ENCODE measurements at places on chromosomes 3 and 15.
A peak's percentile ranks its signal among the peaks of the same experiment; 100 is the strongest.

- no peak for DNase-seq
Measured at GRCh38 chr15:75759416-75760130, 46.9 kb upstream of the CSPG4 start.

DNA sequence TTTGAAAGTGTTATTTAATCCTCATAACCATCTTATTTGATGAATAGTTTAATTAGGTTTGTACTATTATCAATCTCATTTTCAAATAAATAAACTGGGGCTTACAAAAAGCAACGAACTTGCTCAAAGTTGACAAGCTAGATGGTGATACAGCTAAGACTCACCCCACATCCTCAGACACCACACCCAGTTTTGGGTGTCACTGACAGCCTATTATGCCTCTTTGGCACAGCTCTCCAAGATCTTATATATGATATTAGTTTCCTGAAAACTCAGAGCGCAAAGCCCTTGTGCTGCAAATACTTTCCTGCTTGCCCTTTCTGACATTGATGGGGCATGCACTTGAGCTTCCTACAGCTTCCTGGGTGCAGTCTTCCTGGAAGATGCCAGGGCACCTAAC is 223.4 kb upstream of the GADL1 start:
- no peak for DNase-seq

- DNase-seq: no peak
Measured at GRCh38 chr3:57792198-57792597, 36.1 kb downstream of the SLMAP start.

DNA sequence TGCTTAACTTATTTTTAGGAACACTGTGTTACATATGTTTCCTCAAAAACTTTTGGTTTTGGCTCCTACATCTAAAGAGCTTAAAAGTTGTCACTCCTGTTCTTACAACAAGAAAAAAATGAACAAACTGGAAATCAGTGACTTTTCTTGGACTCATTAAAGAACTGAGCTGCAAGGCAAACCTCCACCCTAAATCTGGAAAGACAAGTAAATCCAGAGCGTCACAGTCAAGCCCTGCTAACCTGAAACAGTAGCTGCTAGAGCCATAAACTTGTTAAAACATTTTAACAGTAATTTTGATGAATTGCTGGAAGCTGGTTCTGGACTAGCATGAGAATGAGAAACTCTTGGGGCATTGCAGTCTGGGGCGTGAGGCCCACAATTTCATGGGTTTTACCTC is 350.5 kb upstream of the COL8A1 start:
- no peak for DNase-seq

- no peak for DNase-seq
Measured at GRCh38 chr3:42655980-42656679, 2.6 kb downstream of the ZBTB47 start.

- no peak for DNase-seq
Measured at GRCh38 chr3:57756528-57757401, 656 bp downstream of the SLMAP start.

DNA sequence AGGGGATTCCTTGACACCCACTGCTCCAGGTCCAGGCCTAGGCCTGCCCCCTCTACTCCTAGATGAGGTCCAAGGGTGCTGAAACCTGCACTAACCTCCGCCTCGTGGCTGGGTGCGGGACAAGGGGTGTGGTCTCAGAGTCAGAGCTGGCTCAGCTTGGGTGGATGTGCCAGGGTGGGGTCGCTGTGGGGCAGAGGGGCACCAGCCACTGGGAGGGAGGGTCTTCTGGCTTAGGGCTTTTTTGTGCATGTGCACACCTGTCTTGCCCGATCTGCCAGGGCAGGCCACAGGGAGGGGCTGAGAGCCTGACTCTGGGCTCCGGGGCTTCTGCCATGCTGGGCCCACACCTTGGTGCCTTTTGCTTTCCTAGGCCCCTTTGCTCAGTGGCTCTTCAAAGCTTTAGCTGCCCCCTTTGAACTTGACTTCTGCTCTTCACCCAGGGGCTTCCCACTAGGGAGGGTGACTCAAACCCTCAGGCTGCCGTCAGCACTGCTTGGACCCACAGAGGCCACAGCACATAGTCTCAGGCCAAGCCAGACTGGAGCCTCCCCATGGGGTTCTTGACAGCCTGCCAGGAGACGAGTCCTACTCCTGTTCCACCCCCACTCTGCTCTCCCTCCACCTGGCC is 73.0 kb downstream of the KLF13 start:
- peak; percentile 79 for DNase-seq

- peak; percentile 54 for DNase-seq
Measured at GRCh38 chr3:141402476-141403171, 34.3 kb downstream of the ZBTB38 start.

DNA sequence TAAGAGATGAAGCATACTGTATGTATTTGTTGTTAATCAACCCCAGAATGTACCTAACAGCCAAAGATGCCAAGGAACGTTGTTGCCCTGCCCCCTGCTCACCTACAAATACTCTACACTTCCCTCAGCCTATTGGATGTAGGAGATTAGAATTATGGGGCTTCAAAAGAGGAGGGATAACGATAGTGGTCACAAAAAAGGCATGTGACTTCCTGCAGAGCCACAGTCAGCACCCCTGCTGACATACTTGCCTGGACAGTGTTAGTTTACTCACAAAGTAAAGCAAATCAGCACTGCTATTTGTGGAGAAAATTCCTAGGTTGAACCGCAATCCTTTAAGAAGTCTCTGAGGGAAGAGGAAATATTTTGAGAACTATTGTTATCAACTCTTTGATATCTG is 37.9 kb downstream of the PARP15 start:
- DNase-seq: no peak

DNA sequence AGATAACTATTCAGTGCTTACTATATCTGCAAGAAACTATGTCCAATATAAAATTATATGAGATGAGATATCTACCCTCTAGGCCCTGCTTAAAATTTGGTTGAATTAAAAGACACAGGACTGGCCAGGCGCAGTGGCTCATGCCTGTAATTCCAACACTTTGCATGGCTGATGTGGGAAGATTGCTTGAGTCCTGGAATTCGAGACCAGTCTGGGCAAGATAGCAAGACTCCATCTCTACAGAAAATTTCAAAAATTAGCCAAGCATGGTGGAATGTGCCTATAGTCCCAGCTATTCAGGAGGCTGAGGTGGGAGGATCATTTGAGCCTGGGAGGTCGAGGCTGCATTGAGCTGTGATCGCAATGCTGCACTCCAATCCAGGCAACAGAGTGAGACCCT is 303.7 kb upstream of the UBE2E2 start:
- no peak for DNase-seq

GRCh38 chr3:119616056-119616455 is 18.4 kb downstream of the PLA1A start:
- no peak for DNase-seq

- DNase-seq: no peak
Measured at GRCh38 chr3:191148131-191148530, 50.9 kb upstream of the OSTN start.

- peak; percentile 17 for DNase-seq
Measured at GRCh38 chr15:46961795-46962194, 755.5 kb upstream of the SEMA6D start.

DNA sequence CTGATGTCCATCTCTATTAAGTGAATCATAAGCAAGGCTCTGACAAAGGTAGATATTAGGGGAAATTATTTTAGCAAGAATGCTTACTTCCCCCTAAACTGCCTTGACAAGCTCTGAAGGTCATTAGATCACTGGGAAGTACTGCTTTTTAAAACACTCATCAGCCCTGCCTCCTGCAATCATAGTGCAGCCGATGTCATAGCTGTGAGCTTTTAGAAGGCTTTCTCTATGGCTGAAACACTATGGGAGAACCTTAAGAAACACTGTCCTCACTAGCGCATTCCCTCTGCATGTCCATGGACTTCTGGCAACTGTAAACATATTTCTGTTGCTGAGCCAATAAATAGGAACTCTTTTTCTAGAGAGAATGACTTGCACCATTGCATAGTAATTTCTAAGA is 38.7 kb upstream of the PTPRG start:
- DNase-seq: no peak

GRCh38 chr15:92326236-92326635 is 67.4 kb upstream of the ST8SIA2 start:
- no peak for DNase-seq

DNA sequence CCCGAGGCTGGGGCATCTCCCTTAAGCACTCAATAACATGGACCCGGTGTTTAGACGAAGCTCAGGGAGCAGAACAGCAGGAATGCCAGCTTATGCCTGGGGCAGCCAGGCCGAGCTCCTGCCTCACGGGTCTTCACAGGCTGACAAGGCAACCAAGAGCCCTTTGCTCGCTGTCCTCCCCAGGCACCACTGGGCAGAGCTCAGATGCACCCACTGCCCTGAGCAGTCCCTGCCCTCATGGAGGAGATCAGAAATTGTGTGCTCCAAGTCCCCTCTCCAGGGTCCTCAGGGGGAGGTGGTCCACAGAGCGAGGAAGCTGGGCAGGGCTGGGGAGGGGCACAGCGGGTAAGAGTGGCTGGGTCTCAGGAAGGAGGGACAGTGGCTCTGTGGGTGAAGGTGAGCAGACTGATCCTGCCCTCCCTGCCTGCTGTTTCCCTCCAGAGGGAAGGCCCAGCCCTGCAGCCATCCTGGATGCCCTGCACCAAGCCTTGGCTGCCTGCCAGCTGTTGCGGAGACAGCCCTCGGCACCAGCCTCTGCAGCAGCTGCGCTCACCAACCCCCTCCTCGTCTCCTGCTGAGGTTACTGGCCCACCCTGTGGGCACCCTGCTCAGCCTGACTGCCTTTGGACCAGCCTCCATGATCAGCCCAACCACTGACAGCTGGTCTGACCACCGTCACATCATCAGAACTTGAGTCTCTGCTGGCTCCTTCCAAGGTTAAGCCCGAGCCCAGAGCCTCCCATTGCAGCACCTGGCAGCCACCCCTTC is 21.1 kb upstream of the GP9 start:
- no peak for DNase-seq

- DNase-seq: no peak
Measured at GRCh38 chr15:63057468-63058345, 15.2 kb downstream of the TPM1 start.

- no peak for DNase-seq
Measured at GRCh38 chr3:73768524-73769308, 144.0 kb upstream of the PDZRN3 start.

DNA sequence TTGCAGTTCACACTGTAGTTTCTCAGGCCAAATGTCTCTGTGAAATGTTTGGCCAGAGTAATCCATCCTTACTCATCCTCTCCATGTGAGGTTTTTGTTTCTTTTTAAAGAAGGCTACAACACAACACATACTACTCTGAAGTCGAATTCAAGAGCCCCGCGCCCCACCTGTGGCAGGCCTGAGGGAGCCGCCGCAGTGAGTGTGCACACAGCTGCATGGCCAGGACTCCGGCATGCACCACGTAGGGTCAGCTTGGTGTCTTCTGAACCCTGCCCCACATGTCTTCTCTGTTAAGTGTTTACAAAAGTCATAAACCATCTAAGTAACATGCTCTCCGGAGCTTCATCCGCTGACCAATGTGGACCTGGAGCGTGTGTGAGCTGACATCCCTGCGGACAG is 58.7 kb downstream of the PGPEP1L start:
- no peak for DNase-seq

DNA sequence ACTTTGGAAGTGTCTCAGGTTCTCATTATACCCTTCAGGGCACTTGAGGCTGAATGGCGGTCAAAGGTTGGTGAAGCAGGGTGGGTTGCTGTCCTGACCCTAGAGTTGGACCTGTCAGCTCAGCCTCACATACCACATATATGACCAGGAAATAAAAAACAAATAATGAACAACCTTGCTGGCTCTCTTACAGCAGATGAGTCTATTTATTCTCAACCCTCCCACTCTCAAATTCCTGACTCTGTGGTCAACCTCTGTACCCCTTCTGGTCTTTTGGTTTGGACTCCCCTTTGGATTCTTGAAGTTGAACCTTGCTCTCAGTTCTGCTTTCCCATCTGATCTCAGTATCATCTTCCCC is 16.9 kb downstream of the PPP2R3A start:
- DNase-seq: no peak

DNA sequence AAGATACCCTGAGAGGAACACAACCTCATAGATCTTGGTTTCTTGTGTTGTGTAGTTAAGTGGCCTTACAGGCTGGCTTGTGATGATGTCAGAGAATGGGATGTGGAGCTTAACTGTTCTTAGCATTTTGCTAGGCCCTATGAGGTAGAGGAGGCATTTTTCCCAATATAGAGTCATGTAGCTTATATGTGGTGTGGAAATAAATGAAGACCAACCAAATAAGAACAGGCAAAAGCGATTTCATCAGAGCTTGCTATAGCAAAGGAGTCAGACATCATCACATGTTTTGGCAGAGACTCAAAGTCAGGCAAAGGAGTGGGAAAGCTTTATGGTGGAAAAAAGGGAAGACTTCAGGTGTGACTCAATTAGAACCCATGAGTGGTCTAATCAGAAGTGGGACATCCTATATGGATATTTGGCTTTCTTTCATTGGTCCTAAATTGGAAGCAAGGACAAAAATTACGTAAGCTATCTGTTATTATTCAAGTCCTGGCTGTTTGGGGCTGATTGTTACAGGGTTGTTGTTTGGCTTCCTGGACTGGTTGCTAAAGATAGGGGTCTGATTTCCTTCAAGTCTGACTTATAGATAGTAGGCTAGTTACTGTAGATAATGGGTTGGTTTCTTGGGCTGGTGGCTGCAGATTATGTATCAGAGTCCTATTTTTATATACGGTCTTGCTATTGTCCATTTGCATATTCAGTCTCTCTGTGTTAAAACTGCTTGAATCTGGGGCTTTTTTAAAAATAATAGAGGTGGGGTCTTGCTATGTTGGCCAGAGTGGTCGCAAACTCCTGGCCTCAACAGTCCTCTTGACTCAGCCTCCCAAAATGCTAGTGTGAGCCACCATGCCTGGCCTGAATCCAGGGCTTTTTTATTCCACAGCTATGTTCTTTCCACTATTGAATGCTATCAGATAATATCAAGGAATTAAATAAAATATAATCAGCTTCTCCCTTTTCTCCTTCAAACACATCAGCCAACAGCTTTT is 30.3 kb upstream of the SETD2 start:
- DNase-seq: no peak

DNA sequence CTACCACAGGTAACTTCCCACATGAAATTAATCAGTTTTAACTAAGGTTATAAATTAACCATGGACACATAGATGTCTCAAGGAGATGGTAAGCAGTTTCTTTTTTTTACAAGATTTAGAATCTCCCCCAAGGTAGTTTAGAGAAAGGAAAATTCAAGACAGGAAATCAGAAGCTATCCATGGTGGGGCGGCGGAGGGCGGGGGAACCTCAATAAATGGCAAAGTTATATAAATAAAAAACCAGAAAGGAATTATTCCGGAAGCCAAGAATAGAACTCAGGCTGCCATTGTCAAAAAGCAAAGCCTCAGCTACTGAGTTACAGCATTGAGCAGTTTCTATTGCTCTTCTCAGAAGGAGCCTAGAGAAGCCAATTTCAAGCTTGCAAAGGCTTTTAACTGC is 172.1 kb upstream of the SMAD3 start:
- no peak for DNase-seq

- DNase-seq: peak; percentile 45
Measured at GRCh38 chr3:52453496-52454249, at the start of gene TNNC1. Gene TNNC1 (minus strand): TSS chr3:52454041. CDS start chr3:52454015, 26 bp downstream.

DNA sequence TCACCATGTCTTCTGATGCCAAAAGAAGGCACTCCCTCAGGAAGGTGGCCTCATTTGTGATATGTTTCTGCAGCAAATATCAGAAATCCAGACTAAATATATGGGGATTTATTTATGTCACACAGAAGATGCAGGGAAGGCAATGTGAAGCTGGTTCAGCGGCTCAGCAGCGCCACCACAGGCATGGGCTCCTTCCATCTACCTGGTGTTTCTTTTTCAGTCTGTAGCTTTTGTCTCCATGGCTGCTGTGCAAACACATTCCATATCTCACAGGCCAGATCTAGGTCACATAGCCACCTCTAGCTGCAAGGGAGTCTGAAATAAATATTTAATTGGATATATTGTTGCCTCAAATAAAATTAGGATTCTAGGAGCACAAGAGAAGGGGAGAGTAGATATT is 502.1 kb upstream of the IL12A start:
- no peak for DNase-seq
